ENCODE measurements at places on chromosomes 2 and 18.

- DNase-seq, result no peak
Observed at GRCh38 chr18:26415631-26416030, 132.7 kb downstream of the KCTD1 start.

GRCh38 chr2:1538663-1539062, 125.4 kb downstream of the TPO start:
- no peak for DNase-seq

- DNase-seq, result no peak
Observed at GRCh38 chr2:199685669-199686068, 165.3 kb downstream of the FTCDNL1 start.

DNA sequence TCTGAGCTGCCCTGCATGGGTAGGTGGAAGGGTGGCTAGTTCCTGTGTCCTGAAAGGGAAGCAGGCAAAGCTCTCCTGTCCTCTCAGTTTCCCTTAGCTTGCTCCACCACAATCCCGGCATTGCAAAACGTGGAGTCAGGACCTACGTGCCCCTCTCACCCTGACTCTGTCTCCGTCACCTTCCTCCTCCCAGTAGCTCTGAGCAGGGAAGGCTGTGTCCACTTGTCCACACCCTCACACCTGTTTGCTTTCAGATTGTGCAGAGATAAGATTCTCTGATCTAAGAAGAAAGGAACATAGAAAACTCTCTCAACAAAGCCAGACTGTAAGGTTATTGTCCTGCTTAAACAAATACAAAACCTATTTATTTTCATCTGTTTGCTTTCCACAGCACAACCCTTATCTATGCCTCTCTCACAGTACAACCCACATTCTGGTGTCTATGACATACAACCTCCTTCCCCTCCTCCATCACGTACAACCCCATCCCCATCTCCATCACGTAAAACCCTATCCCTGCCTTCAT, 79.0 kb downstream of the ALPK2 start:
- no peak for DNase-seq

DNA sequence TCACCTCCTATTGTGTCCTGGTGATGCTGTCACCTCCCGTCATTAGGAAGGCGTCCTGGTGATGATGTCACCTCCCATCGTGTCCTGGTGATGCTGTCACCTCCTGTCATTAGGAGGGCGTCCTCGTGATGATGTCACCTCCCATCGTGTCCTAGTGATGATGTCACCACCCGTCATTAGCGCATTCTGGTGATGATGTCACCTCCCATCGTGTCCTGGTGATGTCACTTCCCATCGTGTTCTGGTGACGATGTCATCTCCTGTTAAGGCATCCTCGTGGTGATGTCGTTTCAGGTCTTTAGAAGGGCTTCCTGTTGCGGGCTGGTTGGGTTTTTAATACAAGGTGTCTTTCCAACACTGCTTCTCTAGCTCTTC, 40.7 kb downstream of the CTDP1 start:
- DNase-seq, result no peak

DNA sequence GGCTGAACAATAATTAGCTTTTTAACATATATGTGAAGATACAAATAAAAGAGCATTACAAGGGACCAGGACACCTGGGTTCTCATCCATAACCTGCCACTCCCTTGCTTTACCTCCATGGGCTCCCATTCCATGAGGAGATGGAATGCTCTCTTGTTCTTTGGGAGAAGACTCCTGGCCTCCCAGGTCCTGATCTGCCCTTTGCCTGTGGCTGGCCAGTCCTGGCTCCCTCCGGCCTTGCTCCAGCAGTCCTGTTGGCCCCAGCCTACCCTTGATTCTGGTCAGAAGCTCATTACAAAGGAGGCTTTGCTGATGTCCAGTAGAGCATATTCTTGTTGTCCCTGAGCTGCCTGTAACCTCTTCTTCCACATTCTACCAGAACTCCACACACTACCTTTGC, 60.3 kb downstream of the ADD2 start:
- no peak for DNase-seq

- no peak for DNase-seq
Observed at GRCh38 chr18:46336278-46337111, 232.3 kb downstream of the HAUS1 start.

- no peak for DNase-seq
Observed at GRCh38 chr2:33839791-33840190, 240.7 kb upstream of the FAM98A start.

- no peak for DNase-seq
Observed at GRCh38 chr18:61544178-61544577, 210.9 kb downstream of the CDH20 start.

DNA sequence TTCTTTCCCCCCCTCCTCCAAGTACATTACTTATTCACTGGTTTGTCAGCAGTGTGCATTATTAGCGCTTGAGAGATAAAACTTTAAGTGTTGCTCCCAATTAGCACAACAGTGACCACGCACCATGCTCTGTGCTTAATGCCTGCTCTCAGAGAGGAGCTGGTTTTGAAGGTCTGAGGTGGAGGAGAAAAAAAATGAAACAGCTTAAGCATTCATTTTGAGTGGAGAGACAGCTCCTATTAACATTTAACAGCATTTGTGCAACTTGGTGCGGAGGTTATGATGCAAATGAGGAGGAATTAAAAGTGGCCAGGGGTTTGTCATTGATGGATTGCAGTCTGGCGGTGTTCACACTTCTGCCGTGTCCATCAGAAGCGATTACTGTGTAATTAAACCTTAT, 141.8 kb downstream of the FIGN start:
- DNase-seq, result no peak

GRCh38 chr18:53426666-53427184, 797.7 kb downstream of the MBD2 start:
- DNase-seq, result no peak

GRCh38 chr2:69936906-69937305, 22.0 kb downstream of the MXD1 start:
- DNase-seq, result no peak

DNA sequence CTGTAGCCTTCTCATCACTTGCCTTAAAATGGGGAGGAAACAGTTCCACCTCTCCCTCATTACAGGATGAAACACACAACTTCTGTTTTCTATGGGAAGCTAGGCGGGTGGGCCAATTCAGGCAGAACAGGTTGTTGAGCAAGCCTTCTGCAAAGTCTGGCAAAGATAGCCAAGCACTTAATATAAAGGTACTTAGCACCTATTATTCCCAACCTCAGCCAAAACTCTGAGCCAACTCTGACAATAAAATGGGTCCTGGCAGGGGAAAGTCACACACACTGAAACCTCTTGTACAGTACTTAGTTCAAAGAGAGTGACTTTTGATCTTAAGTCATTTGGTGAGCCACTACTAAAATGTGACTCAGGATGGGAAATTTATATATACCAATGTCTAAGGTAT, 15.8 kb upstream of the SOCS6 start:
- DNase-seq, result no peak

- no peak for DNase-seq
Observed at GRCh38 chr2:202165945-202166344, 72.5 kb downstream of the SUMO1 start.

GRCh38 chr18:28256166-28256565, 79.2 kb upstream of the CDH2 start:
- DNase-seq, result no peak

- DNase-seq, result no peak
Observed at GRCh38 chr2:42602876-42603219, 34.4 kb downstream of the MTA3 start.

- no peak for DNase-seq
Observed at GRCh38 chr18:61992285-61992684, 99.5 kb upstream of the RNF152 start.

DNA sequence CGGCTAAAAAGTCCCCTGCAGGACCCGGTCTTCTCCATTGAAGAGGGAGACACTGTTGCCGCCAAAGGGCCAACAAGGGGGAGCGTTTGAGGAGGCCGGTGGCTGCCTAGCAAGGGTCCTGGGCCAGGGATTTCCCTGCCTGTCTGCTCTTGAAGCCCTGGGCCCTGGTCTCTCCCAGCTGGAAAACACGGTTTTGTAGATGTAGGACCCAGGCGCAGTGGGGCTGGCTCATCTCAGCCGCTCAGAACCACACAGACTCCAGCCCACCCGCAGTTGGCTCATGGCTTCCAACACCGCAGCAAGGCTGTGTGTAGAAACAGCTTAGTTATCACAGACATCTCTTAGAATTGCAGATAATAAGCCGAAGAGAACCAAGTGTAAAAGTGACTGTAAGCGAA, 57.1 kb upstream of the TWIST2 start:
- DNase-seq, result no peak

- DNase-seq, result no peak
Observed at GRCh38 chr2:112155331-112156151, 17.4 kb downstream of the FBLN7 start.

DNA sequence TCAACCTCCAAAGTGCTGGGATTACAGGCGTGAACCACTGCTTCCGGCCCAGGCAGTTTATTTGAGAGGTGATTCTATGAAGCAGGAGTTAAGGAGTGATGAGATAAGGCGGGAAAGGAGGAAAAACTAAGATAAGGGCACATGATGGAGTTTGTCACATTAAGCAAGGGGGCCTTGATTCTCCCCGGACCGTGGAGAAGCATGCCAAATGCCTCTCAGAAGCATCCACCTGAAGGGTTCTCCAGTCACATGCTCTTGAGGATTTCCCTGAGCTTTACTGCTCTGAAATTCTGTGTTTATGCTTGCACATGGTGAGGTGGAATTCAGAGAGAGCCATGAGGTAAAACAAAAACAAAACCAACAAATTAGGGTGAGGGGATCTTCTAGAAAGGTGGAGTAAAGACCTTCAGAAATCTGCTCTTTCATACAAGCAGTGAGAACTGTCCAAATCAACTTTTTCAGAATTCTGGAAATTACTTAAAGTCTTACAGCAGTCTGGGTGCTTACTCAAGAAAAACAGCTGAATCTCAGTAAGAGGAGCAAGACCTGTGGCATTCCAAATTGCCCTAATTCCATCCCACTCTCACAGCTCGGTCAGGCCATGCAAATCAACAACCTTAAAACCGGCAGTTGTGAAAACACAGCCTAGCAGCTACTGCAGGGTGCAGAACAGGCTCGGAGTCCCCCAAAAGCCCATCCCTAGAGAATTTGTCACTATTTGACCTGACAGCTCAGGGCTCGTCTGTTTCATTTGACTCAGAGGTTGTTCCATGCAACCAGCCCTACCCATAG, 69.1 kb upstream of the CTLA4 start:
- no peak for DNase-seq

DNA sequence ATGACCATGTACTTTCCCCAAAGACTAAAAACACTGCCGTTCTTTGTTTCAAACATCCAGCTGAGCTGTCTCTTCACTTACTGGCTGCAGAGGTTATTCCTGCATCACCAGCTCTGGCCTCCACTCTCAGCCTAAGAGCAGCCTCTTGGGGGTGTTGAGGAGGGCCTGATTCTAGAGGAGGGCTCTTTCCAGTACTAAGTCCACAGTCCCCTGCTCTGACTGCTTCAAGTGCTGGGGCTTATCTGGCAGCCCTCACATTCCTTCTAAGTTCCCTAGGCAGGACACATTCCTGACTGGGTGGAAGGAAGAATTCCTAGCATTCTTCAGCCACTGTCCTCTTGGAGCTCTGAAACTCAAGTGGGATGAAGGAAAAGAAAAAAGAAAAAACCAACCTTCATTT, 32.9 kb upstream of the EHBP1 start:
- DNase-seq, result no peak

GRCh38 chr2:171598713-171599319, 76.5 kb downstream of the CYBRD1 start:
- DNase-seq, result no peak

GRCh38 chr18:8771930-8772329, 66.6 kb downstream of the MTCL1 start:
- no peak for DNase-seq

- no peak for DNase-seq
Observed at GRCh38 chr2:55051026-55051866, 995 bp upstream of the RTN4 start.

GRCh38 chr2:39127973-39128372, 7.1 kb upstream of the SOS1 start:
- no peak for DNase-seq

- no peak for DNase-seq
Observed at GRCh38 chr18:41396861-41397260, 558.2 kb upstream of the PIK3C3 start.

DNA sequence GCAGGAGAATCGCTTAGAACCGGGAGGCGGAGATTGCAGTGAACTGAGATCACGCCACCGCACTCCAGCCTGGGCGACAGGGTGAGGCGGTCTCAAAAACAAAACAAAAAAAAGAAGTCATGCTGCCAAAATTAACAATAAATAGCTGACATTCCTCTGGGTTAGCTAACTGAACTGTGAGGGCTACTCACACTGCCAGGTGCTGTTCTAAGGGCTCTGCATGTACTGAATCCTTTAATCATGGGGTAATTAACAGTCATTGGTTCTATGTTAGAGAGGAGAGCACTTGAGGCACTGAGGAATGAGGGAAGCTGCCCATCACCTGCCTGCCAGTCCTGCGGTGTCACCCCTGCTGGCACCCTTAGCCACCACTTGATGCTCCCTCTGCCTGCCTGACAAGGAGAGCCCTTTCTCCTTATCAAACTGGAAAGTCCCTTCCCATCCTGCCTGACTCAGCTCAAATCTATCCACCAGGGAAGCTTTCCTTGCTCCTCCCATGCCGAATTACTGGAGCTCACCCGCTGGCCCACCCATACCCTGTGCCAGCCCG, 73.0 kb upstream of the RIOK3 start:
- DNase-seq, result no peak

DNA sequence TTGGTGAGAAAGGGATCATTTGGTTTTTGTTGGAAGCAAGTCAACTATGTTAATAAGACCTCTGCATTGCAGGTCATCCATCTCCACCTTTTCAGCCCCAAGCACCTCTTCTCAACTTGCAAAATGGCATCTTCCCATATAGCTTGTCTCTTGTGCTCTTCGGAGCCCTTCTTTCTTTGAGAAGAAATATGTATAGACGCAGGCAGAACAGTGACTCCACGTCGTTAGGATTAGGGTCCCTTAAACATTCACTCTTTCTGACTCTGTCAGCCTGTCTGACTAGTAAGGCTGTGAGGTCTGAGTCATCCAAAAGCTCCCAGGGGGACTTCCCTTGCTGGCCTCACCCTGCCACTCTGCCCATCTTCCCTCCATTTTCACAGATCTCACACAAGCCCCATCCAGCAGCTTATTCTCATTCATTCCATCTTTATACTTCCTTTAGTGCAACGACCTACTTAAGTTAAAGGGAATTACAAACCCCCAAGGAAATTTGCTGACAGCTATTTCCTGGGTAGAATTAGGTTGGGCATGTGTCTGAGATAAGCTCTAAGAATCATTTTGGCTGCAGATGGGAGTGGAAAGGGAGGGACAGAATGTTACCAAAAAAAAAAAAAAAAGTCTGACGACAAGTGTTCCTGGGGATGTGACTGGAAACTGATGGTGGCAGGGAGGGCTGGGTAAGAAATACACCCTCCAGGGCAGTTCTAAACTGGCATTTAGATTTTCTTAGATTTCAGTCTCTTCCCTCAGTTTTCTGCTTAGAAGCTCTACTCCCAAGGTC, 37.7 kb upstream of the MEX3C start:
- no peak for DNase-seq
